ACHN (cell line): ENCODE measurements at places on chromosomes 1 and 21.
A peak's percentile ranks its signal among the peaks of the same experiment; 100 is the strongest.

GRCh38 chr1:8252266-8252951 lies 65.5 kb upstream of the SLC45A1 start:
- DNase-seq = no peak

GRCh38 chr1:232687304-232687703 lies 57.4 kb upstream of the SIPA1L2 start:
- no peak for DNase-seq

DNA sequence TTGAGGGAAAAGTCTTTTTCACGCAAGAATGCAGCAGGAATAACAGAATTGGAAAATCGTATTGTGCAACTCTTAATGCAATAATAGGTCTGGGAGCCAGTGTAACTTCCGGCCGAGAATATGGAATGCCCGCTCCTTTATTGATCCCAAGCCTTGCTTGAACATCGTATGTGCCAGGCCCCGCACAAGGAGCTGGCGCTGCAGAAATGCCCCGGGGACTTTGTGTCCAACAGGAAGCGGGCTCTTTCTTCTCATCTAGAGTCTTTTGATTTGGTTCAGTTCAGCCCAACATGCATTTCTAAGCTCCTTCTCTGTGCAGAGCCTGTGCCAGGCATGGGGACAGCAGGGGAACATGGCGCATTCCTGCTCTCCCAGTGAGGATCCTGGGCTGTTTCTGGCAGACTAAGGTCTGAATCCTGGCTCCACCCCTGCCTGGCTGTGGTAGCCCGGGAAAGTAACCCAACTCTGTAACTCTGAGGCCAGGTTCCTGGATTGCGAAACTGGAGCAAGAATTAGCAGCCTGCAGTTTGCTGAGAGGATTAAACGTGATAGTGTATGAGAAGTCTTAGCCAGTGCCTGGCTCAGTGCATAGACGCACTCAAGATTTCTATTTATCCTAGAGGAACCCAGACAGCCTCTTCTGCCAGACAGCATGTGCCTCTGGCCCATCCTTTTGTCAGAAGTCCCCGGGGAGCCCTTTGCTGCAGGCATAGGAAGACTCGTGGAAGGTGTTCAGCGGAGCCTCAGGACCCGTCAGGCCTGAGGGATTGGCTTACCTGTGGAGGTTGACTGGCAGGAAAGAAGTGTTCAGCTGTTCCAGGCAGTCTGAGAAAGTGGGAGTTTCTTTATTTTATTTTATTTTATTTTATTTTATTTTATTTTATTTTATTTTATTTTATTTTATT lies 987 bp upstream of the CDCP2 start:
- peak; percentile 8 for DNase-seq

GRCh38 chr21:32279377-32279680 lies 480 bp upstream of the MIS18A start:
- DNase-seq = no peak

- no peak for DNase-seq
Measured at GRCh38 chr1:80153762-80154161, 1147.2 kb upstream of the ADGRL4 start.

DNA sequence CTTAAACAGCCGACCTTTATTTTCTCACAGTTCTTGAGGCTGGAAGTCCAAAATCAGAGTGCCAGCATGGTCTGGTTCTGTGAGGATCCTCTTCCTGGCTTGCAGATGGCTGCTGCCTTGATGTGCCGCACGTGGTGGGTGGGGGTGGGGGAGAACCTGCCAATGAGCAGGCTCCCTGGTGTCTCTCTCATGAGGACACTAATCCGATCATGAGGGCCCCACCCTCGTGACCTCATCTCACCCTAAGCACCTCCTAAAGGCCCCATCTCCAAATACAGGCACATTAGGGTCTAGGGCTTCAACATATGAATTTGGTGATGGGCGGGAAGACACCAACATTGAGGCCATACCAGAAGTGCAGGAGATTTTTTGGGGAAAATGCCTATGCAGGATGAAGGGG lies 37.8 kb downstream of the ACTN2 start:
- no peak for DNase-seq

DNA sequence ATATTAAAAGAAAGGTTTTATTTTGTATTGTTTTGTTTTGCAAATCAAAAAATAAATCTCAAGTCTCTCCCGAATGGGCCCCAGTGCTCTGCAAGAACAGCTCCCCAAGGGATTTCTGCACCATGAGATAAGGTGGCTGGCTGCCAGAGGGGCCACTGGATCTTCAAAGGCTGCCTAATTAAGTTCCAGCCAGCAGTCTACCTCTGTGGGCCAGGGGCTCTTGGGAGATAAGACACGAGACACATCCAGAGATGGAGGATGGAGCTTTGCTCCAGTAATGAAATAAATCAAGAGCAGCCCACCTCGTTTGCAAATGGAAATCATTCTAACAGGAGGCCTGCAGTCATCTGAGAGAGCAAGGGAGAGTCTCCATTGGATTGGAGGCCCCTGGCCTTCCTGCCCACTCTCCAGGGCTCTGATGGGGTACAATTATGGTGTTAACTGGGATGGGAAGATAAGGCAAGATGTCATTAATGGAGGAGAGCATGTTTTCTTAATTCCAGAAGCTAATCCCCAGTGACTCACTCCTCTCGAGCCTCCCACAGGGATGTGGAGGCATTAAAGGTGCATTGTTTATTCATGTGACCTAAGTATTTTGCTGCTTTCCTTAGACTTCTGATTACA lies 155.2 kb upstream of the KAZN start:
- no peak for DNase-seq

GRCh38 chr1:90723590-90724108 lies 6.5 kb upstream of the BARHL2 start:
- no peak for DNase-seq

DNA sequence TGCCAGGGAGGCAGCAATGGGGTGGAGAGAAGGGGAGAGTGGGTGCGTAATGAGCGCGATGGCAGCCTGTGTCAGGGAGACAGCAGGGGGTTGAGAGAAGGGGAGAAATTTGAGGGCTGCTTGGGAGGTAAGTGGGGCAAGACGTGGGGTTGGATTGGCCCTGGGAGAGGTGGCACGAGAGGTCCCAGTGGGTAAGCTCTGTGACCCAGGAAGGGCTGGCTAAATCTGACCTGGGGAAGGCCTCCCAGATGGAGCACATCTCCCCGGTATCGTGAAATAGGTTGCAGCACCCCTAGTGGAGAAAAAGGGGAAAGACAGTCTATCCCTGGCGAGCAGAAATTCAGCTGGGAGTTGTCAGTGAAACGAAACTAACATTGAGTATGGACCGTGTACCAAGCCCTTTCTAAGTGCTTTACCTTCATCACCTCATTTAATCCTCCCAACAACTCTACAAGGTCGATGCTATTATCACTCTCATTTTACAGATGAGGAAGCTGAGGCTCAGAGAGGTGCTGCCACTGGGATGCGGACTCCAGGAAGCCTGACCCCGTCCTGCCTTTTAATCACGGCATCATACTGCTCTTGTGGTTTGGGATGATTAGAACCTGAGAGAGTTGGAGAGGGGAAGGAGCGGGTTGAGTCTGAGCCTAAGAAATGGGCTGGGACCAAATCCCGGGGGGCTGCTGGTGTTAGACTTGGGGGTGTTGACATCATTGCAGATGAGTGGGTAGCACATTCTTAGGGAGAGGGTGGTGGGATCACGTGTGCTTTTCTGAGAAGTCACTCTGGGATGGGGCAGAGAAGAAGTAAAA lies 56.6 kb upstream of the RPL11 start:
- DNase-seq = peak; percentile 68

- DNase-seq = no peak
Measured at GRCh38 chr1:160112357-160112756, 3.2 kb upstream of the ATP1A2 start.

GRCh38 chr1:85496941-85497582 lies 32.1 kb upstream of the DDAH1 start:
- DNase-seq = no peak

GRCh38 chr1:147850737-147851136 lies 51.9 kb upstream of the GJA8 start:
- DNase-seq = no peak

DNA sequence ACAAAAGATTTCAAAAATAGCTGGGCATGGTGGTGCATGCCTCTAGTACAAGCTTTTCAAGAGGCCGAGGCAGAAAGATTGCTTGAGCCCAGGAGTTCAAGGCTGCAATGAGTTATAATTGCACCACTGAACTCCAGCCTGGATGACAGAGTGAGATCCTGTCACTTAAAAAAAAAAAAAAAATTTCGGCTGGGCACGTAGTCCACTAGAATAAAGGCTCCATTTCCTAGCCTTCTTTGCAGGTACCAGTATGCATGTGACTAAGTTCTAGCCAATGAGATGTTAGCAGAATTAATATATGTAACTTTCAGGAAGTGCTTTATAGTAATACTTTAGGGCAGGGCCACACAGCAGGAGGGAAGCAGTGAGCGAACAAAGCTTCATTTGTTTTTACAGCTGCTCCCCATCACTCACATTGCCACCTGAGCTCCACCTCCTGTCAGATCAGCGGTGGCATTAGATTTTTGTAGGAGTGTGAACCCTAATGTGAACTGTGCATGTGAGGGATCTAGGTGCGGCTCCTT lies 28.8 kb upstream of the SYDE2 start:
- no peak for DNase-seq

GRCh38 chr21:31781737-31782136 lies 49.8 kb upstream of the SCAF4 start:
- peak; percentile 15 for DNase-seq

- DNase-seq = no peak
Measured at GRCh38 chr21:25449950-25450349, 157.3 kb downstream of the MRPL39 start.
